NCI-H748 treated with DMSO at 0.1 percent for 48 hours (cell line): ENCODE measurements at places on chromosomes 5 and 9.

GRCh38 chr5:40318395-40318794 is 361.3 kb upstream of the PTGER4 start:
- no peak for DNase-seq

DNA sequence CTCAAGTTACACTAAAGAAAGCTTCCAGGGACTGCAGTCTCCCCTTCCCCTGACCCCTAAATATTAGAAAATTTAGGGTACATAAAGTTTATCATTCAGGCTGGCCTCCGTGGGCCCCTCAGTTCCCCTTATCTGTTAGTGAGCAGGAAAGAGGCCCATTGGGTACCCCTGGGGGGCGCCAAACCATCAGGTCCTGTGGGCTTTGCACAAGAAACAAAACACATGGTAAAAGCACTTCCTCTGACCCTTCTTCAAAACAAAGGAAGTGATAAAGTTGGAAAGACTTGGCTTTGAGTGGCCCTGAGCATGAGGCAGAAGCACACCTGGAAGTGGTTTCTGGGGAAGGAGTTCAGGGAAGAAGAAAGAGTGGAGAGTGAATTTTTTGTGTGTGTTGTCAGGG is 213.0 kb downstream of the SMARCA2 start:
- peak; percentile 58 for DNase-seq

- no peak for DNase-seq
These were observed 214.7 kb upstream of the NR4A3 start for GRCh38 chr9:99606957-99607356.

DNA sequence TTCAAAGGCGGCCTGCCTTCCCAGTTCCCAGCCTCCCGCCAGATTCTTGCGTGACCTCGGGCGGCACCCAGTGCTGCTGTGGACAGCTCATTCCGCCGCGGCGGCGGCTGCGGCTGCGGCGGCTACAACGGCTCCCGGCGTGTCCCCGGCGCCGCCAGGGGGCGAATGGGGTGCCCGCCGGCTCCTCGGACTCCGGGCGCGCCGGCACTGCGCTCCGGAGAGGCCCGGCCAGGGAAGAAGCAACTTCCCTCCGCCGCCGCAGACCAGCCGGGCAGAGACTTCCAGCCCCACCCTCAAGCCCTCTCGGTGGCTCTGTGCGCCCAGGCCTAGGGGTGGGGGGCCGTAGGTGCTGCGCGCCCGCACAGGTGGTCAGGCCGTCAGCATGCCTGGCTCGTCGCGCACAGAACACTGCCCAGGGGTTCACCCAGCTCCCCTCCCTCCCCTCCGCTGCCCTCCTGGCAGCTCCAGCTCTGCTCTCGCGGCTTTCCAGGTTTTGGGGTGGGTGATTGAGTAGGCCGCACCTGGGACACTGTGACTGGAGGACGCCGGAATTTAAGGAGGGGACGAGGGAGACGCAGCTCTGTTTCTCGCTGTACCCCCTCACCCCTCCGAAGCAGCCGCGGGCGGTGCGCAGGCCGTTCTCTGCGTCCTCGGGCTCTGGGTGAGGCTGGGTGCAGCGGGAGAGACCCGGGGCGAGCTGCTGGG is 20.2 kb downstream of the IGIP start:
- peak; percentile 7 for DNase-seq

- DNase-seq, result no peak
These were observed 42.8 kb downstream of the PDE4D start for GRCh38 chr5:59850766-59851165.

GRCh38 chr5:64979531-64979930 is 210.8 kb downstream of the CWC27 start:
- no peak for DNase-seq

- DNase-seq, result peak; percentile 69
These were observed 394.9 kb downstream of the GADD45G start for GRCh38 chr9:89999534-90000370.

DNA sequence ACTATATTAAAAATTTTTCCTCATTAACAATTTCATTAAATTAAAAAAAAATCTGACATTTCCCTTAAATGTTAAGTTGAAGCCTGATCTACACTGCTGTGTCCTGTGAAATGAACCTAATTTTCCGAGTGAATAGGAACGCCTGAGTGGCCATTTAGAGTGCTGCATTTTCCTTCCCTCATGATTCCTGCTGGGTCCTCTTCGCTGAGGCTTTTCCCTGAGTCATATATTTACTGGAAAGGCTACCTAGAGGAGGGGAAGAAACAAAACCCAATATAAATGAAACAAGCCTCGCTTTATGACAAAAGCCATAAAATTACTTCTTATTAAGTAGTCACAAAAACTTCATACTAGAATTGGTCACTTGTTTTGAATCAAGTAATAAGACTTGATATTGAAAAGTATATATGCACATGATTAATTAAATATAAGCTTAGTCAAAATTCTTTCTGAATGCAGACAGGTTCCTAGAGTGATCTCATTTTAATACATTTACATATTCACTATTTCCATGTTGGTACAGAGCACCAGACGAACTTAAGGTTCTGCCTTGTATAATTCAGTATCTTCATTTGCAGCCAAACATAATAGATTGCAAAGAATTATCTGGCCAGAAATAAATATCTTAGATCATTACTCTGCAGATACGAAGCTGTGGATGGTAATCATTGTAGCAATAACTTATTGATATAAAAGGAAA is 6.3 kb upstream of the ISCA1 start:
- DNase-seq, result no peak

GRCh38 chr9:87401681-87402080 is 96.0 kb upstream of the DAPK1 start:
- no peak for DNase-seq

DNA sequence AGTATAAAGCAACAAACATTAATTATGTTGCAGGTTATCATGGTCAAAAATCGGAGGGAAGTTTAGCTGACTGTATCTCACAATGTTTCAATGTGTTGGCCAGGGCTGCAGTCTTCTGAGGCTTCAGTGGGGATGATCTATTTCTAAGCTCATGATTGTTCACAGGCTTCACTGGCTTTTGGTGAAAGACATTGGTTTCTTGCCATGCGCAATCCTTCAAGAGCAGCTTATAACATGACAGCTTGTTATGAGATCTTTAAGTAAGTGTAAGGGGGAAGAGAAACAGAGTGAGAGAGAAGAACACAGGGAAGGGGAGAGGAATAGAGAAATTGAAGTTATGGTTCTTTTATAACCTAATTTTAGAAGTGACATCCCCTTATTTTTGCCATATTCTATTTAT is 385.9 kb upstream of the CHD1 start:
- DNase-seq, result no peak

- DNase-seq, result no peak
These were observed 66.5 kb upstream of the RXRA start for GRCh38 chr9:134259708-134260107.

DNA sequence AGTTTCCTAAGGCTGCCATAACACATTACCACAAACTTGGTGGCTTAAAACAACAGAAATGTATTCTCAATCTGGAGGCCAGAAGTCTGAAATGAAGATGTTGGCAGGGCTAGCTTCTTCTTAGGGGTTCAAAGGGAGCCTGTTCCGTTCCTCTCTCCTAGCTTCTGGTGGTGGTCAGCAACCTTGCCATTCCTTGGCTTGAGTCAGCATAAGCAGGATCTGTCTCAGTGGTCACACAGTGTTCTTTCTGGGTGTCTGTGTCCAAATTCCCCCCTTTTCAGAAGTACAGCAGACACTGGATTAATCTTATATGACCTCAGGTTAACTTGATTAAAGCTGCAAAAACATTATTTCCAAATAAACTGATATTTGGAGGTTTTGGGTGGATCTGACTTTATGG is 2.1 kb upstream of the OSMR start:
- DNase-seq, result no peak

DNA sequence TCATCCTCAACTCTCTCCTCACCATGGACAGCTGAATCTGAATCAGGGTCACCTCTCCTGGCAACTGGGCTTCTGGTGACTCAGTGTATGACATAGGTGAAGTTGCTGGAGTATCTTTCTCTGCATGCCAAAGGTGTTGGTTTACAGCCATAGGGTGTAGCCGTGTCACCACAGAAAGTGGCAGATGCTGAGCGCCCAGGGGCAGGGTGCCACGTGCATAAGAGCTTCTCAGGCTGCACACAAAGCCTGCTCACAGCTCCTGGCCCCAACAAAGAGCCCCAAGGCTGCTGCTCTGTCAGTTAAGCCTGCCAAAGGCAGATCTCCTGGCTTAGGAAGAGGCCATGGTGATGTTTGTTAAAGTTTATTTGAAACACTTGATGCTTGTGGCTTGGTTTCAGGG is 297.7 kb upstream of the WWC1 start:
- DNase-seq, result no peak

DNA sequence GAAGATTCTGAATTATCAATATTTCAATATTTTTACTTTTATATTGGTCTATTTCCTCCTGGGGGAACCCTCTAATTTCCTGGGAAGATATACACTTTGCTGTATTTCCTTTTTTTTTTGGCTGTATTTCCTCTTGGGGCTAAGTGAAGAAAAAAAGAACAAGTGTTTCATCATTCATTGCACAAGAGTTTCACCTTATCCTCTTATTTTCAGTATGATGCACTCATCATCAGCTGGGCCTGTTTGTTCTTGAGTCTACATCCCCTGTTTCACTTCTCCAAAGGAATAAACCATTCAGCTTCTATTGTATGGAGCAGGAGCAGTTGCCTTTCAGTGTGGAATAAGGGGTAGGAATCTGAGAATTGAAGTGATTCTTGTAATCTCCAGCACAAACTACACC is 210.8 kb downstream of the FAM170A start:
- no peak for DNase-seq

DNA sequence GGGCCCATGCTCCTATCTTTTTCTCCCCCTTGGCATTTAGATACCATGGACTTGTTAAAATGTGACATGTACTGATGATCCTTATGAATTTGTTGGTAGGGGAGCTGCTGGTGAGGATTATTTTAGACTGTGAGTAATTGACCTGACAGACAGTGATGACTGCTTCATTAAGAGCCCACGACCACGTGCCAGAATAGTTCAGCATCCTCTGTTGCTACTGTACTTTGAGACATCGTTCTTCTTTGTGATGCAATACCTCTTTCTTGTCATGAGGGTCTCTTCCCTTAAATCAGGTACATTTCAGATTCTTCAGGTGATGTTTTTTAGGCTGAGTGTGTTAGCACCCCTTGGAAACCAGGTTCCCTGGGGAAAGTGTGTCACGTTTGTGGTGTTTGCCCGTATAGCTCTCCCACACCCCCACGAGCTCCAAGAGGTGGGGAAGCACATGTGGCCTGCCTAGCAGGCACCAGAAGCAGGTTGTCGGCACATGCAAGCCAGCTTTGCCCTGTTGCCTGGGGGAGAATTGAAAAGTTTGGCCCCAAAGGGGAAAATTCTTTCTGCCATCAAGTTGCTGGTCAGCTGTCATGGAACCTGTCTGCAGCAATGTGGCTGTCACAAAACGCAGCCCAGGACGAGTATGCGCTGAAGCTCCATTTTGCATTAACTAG is 25.1 kb downstream of the QRFP start:
- DNase-seq, result no peak

GRCh38 chr9:127093319-127094020 is 29.0 kb downstream of the ANGPTL2 start:
- DNase-seq, result no peak

DNA sequence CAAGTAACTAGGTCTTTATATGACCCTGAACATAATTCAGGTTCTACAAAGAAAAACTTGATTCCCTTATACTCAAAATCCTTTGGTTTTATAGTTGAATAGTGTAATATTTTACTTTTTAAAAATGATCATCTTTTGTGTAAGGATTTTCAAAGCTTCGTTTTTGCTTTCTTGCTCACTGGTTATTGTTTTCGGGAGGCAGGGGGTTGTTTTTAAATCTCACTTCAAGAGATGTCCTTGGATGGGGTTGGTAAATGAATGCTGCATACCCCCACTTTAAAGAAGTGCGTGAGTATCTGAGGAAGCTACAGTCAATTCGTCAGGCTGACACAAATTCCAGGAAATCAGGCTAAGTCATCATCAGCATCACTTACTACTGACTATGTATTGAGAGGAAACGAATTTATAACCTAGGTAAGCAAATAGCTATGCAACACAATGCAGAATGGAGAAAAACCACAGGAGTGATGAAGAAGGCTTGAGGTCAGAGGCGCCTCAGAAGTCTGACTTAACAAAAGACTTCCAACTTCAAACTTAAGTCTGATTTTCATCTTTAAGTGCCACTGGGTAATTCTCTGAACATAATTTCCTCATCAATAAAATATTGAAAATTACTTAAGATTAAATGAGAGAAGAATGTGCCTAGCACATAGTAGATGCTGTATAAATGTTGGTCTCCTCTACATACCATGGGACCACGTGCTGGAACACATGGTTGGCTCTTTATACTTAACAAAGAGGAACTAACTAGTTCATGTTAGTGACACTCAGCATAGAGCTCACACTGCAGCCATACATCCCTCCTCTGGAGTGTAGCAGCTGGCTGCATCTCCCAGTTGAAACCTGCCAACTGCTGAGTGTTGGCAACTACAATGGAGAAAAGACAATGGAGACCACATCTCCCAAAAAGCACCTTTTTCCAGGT is 106.0 kb upstream of the KIF2A start:
- no peak for DNase-seq

- DNase-seq, result no peak
These were observed 182.8 kb upstream of the TARS1 start for GRCh38 chr5:33257807-33258429.

- DNase-seq, result no peak
These were observed 13.4 kb downstream of the SLIT3 start for GRCh38 chr5:169287529-169287928.

DNA sequence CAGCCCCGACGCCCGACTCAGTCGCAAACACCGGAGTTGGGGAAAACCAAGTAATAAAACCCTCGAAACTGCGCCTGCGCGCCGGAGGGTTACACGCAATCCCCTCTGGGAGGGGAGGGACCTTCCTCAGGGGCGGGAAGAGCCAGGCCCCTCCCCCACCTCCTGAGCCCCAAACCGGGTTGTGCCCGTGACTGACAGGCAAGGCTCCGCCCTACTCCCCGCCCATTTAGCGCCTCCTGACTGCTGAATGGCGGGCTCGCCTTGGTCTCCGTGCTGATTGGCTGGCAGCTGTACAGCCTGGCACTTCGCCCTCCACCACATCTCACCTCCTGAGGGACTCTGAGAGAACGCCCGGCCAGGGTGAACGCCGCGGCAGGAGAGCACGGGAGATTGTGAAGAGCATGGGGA is at the start of gene PRDM9:
Gene PRDM9 (plus strand): TSS at position 332 of the 408 bp plus-strand sequence. CDS start 1,425 bp downstream, outside the sequence.
- peak; percentile 99 for DNase-seq

- DNase-seq, result no peak
These were observed 56.0 kb upstream of the SARDH start for GRCh38 chr9:133794016-133794760.

DNA sequence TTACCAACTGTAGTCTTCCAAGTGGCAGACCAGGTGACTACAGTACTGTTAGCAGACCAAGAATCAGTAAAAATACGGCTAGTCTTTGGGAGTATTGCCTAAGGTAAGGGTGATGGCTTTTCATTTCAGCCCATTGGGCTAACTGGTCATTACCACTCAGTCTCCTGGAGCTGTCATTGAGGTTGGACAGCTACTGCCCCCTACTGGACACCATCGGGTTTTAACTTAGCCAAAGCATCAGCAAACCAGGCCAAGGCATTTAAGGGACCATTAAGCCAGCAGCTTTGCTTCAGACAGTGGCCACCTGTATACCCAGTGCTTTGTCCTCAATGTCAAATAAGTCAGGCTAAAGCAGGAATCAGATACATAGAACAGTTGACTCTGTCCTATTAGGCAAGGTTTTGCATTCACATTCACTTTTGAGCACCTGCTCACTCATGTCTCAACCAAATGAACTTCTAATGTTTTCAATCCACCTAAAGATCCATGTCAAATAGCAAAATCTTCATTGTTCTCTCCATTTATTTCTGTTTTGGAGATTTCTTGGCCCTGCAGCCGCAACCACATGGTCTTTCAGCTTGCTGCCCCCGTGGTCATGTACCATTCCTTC is 117.2 kb downstream of the INVS start:
- peak; percentile 6 for DNase-seq
